ENCODE measurements at places on chromosomes 5 and 9.
A peak's percentile ranks its signal among the peaks of the same experiment; 100 is the strongest.

DNA sequence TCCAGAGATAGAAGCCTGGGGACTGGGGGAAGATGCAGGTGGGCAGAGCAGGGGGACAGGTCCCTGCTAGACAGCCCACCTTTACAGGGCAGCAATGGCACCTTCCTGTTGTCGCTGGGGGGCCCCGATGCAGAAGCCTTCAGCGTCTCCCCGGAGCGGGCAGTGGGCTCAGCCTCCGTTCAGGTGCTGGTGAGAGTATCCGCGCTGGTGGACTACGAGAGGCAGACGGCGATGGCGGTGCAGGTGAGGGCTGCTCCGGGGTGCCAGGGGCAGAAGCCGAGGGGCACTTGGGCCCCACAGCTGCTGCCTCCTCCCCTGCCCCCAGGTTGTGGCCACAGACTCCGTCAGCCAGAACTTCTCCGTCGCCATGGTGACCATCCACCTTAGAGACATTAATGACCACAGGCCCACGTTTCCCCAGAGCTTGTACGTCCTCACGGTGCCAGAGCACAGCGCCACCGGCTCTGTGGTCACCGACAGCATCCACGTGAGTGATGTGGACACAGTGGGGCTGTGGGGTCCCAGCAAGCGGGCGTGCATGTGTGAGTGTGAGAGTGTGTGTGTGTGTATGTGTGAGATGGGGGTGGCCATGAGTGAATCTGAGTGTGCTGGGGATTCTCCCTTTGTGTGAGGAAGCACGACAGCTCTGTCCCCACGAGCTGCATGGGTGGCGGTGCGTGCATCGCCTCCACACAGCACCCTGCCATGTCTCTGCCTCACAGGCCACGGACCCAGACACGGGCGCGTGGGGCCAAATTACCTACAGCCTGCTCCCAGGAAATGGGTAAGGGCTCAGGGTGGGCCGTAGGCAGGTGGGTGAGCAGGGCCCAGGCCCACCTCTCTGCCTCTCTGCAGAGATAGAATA lies 28.4 kb downstream of the CDHR2 start:
- no peak for DNase-seq

- DNase-seq = no peak
Measured at GRCh38 chr5:38466424-38467189, 89.8 kb downstream of the LIFR start.

- DNase-seq = no peak
Measured at GRCh38 chr5:128559300-128560297, 21.6 kb upstream of the FBN2 start.

- no peak for DNase-seq
Measured at GRCh38 chr5:154460172-154460571, 14.4 kb downstream of the SAP30L start.

GRCh38 chr5:124650147-124650561 lies 96.3 kb downstream of the ZNF608 start:
- no peak for DNase-seq

- peak; percentile 88 for DNase-seq
Measured at GRCh38 chr9:126914458-126915280, at the start of gene RALGPS1. TSS of gene RALGPS1 (plus strand) at chr9:126914782. CDS start at chr9:126962290, 47,508 bp downstream.

DNA sequence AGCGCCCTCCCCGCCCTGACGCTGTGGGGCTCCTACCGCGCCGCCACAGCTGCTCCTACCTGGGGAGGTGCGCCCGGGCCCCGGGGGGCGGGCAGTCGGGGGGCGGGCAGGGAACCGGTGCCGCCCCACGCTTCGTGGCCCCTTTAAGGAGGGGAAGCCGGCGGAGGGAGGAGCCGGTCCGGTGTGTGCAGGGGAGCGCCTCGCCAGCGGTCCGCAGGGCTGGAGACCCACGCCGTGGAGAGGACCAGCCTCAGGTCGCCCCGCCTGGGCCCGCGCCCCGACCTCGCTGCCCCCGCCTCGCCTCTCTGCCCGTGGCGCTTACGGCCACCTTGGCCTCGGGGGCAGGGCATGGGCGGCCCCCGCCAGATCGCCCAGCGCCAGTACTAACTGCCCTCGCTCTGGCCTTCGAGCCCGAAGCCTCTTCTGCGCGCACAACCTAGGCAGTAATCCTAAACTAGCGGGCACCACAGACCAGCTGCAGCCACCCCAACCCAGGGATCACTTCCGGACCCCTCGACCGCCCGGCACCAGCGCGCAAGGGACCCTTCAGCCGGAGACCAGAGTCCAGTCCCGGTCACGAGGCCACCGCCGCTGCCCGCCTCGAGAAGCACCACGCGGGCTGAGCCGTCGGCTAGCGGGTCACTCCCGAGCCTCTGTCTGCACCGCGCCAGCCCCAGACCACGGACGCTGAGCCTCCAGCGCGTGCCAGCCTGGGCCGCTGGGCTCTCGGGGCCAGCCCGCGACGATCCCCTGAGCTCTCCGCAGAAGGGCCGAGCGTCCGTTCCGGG lies at the start of gene FOXE1:
Gene FOXE1 (plus strand): TSS at position 171 of the 788 bp plus-strand sequence. CDS start 689 bp downstream, outside the sequence.
- no peak for DNase-seq

DNA sequence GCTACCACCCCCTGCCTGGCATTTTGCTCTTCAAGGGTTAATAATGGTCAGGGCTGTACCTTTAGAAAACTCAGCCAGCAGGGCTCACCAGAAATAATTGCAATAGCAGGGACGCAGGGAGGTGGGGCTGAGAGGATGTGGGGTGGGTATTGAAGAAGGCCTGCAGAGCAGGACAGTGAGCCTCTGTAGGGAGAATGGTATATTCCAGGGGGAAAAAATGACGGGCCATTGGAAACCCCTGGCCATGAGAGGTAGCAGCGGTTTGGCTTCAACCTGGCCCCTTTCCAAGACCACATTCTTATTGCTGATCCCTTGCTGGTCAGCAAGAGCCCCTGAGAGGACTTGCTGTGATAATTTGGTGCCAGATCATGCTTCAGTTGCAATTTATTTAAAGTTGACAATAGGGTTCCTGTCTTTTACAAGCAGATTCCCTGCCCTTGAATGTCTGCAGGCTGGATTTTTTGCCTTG lies 36.7 kb upstream of the CTNNA1 start:
- DNase-seq = no peak

DNA sequence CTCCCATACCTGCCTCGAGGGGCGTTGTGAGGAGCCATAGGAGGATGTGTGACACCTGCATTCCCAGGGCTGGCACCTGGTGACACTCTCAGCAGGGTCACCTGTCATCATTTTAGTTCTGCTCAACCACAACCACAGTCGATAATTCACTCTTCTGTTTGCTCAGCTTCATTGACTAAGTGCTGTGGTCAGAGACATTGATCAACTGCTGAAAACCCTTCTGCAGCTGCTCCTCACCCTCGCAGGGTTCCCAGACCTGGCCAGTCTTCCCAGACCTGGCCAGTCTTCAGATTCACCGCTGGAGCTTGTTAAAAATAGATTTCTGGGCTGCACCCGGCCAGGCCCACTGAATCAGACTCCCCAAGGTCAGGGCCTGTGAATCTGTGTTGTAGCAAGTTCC lies 92.8 kb downstream of the MVB12B start:
- DNase-seq = no peak

- no peak for DNase-seq
Measured at GRCh38 chr5:140664030-140664358, 710 bp upstream of the WDR55 start.

DNA sequence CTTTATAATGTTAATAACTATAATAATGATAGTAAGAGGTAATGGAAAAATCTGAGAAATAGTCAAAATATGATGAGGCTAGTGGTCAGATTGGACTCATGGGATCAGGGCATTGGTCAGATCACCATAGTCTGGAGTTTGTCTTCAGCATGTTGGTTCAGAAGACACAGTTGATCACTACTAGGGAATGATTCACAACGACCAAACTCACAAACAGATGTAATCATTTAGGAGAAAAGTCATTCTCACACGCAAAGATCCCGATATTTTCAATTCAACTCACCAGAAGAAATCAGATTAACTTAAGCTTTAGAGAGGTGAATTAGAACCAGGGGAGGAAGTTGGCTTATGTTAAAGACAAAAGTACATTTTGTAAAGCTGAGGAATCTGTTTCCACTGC lies 131.8 kb downstream of the LURAP1L start:
- no peak for DNase-seq
